ENCODE measurements at places on chromosomes 13 and 19. TPM values are rescaled to one million over a fixed set of nuclear protein-coding genes. Genes with fewer than 3 reads are reported as not detected.

DNA sequence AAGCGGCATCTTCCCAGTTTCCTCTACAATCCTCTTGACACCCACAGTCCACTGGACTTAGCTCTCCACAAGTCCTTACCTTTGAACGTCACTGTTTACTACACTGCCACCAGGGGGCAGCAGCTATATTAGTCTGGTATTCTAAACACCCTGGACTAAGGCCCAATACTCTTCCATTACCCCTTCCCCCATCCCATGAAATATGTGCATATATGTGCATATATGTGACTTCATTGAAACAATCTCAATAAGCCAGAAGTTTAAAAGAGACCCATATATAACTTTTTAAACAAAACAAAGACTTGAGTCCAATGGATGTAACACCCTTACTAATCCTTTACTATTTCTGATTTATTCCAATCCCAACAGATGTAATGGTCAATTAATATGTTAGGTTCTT, 15.5 kb downstream of the GGACT start:
- peak; percentile 75 for DNase-seq
- H3K36me3 ChIP-seq = peaks cover 4% of the 10 kb centered on the region
- H3K27me3 ChIP-seq = peaks cover 2% of the 10 kb centered on the region
- H3K27ac ChIP-seq = no peak overlapping the region
- H3K4me1 ChIP-seq = no peaks in the 10 kb centered on the region
- H3K4me3 ChIP-seq = no peak overlapping the region

GRCh38 chr13:59229861-59230260, 933.9 kb downstream of the DIAPH3 start:
- H3K36me3 ChIP-seq = no peaks in the 10 kb centered on the region
- DNase-seq = no peak
- H3K27ac ChIP-seq = no peak overlapping the region
- no peaks in the 10 kb centered on the region for H3K27me3 ChIP-seq

The TYROBP gene
- not detected for total RNA-seq

- no peaks in the 10 kb centered on the region for H3K36me3 ChIP-seq
- DNase-seq = no peak
- peaks cover 4% of the 10 kb centered on the region for H3K4me1 ChIP-seq
- no peaks in the 10 kb centered on the region for H3K27me3 ChIP-seq
- no peak overlapping the region for H3K27ac ChIP-seq
Observed at GRCh38 chr19:16144216-16144581, 714 bp downstream of the HSH2D start.

DNA sequence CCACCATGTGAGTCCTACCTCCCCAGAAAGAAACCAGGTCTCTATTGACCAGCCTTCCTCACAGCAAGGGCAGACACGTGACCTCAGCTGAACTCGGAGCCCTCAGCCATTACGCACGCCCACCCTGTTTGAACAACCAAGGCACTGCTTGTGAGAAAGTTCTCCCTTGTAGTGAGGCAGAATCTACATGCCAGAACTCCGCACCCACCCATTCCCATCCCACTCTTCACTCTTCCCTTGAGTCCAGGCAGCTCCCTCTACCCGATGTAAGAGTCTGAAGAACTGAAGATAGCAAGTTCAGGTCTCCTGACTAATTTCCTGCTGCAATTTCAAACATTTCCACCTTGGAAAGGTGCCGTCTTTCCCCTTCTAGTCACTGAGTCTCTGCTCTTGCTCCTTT, 6.4 kb downstream of the NOVA2 start:
- peaks cover 68% of the 10 kb centered on the region for H3K4me1 ChIP-seq
- H3K4me3 ChIP-seq = peak overlapping the region; percentile 56
- DNase-seq = no peak
- H3K36me3 ChIP-seq = peaks cover 67% of the 10 kb centered on the region
- H3K27me3 ChIP-seq = peaks cover 22% of the 10 kb centered on the region

- peaks cover 5% of the 10 kb centered on the region for H3K27me3 ChIP-seq
- peaks cover 3% of the 10 kb centered on the region for H3K4me1 ChIP-seq
- H3K27ac ChIP-seq = no peak overlapping the region
- no peak overlapping the region for H3K4me3 ChIP-seq
- no peak for DNase-seq
- peaks cover 19% of the 10 kb centered on the region for H3K36me3 ChIP-seq
Observed at GRCh38 chr13:29511980-29512379, 83.5 kb downstream of the SLC7A1 start.

DNA sequence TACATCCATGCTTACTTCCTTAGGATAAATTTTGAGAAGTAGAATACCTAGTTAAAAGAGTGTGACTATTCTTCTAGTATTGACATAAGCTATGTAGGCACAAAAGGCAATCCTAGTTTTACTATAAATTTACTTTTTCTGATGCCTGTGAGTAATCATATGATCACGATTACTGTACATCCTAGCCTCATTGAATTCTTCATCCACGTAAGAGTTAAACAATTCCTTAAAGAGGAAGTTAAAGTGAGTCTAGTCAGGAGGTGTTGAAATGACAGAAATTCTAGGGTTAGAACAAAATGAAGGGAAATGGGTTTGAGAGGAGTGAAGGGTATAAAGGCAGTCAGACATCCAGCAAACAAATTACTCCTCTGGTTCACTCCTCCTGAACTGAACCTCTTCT, at the start of gene ACOD1:
TSS of gene ACOD1 (plus strand) at position 363 of the 400 bp plus-strand sequence. CDS start 48 bp downstream, outside the sequence.
- H3K27ac ChIP-seq = no peak within 1 kb of the TSS
- H3K27me3 ChIP-seq = no peaks in the 10 kb centered on the region
- H3K4me1 ChIP-seq = no peaks in the 10 kb centered on the region

DNA sequence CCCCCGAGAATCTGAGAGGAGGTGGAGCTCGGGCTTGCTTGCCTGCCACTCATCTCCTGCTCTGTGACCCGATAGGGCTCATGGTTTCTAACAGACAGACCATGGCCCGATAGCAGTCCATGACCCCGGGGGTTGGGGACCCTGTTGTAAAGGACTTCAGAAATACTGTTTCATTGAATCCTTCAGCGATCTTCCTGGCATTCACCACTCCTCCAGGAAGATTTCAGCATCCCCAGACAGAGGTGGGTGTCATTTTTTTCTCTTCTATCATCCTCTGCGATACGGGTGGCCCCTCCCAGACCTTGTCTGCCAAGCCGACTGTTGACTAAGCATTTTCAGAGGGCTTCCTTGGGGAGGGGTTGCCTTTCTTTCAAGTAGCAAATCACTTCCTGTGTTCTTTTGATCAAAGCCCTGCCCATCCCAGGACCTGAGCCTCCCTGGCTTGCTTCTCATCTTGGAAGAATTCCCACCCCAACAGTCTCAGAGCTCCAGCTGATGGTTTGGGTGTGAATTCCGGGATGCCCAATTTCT, 1.7 kb downstream of the MYO1F start:
- H3K4me3 ChIP-seq = no peak overlapping the region
- peaks cover 13% of the 10 kb centered on the region for H3K4me1 ChIP-seq
- H3K27me3 ChIP-seq = peaks cover 8% of the 10 kb centered on the region
- H3K27ac ChIP-seq = no peak overlapping the region
- DNase-seq = no peak

The CBY2 gene
- total RNA-seq = not detected

DNA sequence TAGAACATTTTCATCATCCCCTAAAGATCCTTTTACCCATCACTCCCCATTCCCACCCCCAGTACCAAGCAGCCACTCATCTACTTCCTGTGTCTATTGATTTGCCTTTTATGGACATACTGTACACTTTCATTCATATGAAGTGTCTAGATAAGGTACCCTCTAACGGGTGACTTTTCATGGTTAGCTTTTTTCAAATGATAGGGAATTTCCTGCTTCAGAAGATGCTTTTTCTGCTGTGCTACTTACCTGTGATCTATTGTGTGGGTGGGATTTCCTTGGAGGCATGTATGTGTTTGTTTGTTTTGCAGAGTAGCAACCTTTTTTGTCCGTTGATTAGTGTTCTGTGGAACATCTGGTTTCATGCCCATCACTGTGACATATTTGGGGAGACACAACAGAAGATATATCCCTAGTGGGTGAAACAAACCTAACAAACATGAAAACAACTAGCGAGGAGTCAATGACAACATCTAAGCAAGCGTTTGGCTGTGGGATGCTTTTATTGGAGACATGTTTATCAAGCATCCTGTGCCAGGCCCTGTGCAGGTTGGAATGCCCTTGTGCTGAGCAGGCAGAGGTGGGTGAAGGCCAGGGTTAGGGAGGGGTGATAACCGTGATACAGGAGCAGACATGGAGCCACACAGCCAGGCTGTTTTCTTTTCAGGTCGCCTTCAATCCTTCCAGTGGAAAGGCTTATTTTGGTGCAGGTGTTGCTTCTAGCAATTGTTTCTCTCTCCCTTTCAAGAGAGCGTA, 17.6 kb downstream of the SPINT2 start:
- H3K4me1 ChIP-seq = peaks cover 17% of the 10 kb centered on the region
- H3K27me3 ChIP-seq = no peaks in the 10 kb centered on the region
- H3K27ac ChIP-seq = no peak overlapping the region
- DNase-seq = no peak
- no peak overlapping the region for H3K4me3 ChIP-seq

All from endothelial cell (in vitro differentiated cells).